ENCODE measurements at places on chromosomes 5 and 9.

DNA sequence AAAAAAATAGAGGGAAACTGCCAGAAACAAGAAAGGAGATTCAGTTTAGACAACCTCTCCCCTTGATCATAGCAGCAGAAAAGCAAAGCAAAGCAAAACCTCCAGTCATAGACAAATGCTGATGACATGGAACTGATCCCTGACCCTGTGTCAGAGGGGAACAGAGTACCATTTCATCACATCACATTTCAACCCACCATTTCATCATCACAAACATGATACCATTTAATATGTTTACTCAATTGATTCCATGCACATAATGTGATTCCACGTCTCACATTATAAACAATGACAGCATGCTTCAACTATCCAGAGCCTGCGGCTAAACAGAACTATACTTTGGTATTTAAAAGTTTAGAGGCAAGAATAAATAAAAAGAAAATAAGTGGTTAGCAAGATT lies 28.7 kb upstream of the ACOT12 start:
- peak; percentile 34 for DNase-seq

DNA sequence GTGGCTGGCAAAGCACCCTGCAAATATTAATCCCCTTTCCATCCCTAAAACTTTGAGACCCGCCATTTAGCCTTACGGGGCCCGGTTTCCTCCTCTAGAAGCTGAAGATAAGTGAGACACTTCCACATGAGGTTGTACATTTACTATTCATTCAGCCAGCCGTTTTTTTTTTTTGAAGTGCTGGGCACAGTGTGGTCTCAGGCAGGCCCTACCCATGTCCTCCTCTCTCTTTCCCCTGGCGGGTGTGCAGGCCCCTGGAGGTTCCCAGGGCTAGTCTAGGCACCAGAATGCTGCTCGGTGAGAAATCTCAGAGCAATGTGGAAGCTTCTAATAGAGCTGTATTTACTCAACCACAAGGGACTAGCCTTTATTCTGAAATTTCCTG lies 107.4 kb upstream of the LARP1 start:
- peak; percentile 5 for DNase-seq

DNA sequence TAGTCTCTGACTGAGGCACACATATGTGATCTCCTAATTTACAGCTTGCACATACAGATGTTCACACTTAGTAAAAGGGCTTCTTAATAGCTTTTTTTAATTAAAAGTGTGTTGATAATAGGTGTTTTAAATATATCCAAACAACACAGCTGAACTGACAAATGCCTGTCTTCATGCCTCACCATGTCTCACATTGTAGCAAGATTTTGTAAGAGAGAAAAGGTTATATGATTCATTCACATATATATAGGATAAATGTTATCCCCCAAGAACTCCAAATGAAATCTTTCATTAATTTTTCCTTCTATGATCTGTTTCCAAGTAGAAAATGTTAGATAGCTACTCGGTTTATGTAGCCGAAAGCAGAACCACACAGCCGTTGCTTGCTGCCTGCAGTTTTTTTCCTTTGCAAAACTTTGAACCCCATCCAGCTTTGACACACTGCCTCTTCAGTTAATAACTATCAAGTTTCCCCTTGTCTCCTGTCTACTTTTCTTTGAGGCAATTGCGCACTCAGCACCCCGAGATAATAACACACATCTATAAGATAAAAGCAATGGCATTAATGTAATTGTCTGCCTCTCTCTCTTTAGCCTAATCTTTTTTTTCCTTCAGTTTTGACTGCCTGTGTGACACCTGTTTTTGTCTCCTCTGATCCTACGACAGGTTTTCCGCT lies 299.2 kb downstream of the BNC2 start:
- no peak for DNase-seq

DNA sequence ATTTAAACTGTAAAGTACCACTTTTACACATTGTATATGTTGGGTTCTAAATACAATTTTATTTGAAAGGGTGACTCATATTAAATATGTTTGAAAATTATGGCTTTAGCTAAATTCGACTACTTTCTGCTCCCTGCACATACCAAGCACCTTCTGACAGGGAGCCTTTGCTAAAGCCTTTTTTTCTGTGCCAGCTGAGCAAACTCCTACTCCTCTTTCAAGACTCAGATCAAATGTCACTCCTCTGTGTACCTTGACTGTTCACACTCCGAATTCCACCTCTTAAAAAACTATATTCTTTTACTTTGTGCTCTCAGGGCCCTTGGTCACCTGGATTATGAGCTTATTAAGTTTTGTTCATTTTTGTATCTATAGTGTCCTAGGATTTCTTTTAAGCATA lies 6.5 kb upstream of the OXCT1 start:
- no peak for DNase-seq

DNA sequence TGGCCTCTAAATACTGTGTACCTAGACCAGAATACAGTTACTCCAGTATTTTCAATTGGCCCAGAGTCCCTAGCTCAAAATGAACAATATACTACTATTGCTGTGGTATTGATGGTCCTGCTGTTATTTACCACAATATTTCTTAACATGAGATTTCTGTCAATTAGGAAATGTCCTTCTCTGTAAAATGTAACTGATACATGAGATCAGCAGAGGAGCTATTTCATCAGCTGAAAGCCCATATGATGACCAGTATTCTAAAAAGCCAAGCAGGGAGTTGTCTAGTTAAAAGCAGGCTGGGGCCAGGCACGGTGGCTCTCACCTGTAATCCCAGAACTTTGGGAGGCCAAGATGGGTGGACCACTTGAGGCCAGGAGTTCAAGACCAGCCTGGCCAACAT lies 187.7 kb upstream of the PTGER4 start:
- DNase-seq = no peak

All from renal cortical epithelial cell (primary cell).